ENCODE measurements at places on chromosomes 1 and 21. TPM values are rescaled to one million over a fixed set of nuclear protein-coding genes. Genes with fewer than 3 reads are reported as not detected.

- H3K4me3 ChIP-seq = no peak overlapping the region
- peak overlapping the region; percentile 59 for H3K27ac ChIP-seq
- H3K4me1 ChIP-seq = peaks cover 42% of the 10 kb centered on the region
- DNase-seq = no peak
- H3K36me3 ChIP-seq = no peaks in the 10 kb centered on the region
Observed at GRCh38 chr1:119715542-119715941, 3.8 kb downstream of the PHGDH start.

DNA sequence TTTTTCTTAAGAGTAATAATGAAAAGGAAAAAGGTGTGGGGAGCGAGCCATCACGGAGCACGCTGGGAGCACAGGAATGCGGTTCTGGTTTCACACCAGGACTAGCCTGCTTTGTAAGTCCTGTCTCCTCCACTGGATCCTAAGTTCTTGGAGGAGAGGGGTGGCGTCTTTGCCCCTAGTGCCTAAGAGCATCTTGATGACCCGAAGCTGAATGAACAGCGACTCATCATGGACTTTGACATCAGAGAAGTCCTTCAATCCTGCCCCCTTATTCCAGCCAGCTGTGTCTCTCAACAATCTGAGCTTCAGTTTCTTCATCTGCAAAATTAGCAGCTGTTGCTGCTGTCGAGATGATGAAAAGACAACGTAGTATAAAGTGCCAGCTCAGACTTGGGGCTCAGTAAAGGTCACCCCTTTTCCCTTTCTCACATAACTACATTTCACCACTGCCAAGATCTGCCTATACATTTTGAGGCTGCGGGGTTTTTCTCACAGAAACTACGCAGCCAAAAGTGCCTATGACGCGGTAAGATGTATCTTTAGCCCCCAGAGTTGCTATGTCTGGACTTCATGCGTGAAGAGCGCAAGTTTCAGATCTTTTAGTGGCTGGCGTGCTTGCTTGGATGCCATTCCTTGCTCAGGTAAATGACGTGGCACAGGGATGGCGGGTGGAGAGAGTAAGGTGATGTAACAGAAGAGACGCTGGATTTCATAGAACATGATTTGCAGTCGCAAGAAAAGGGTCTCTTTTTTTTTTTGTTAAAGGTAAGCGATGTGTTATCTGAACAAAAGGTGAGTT lies 4.9 kb upstream of the PRDM2 start:
- H3K4me3 ChIP-seq = no peak overlapping the region
- H3K27ac ChIP-seq = no peak overlapping the region
- H3K36me3 ChIP-seq = no peaks in the 10 kb centered on the region
- H3K27me3 ChIP-seq = no peaks in the 10 kb centered on the region

DNA sequence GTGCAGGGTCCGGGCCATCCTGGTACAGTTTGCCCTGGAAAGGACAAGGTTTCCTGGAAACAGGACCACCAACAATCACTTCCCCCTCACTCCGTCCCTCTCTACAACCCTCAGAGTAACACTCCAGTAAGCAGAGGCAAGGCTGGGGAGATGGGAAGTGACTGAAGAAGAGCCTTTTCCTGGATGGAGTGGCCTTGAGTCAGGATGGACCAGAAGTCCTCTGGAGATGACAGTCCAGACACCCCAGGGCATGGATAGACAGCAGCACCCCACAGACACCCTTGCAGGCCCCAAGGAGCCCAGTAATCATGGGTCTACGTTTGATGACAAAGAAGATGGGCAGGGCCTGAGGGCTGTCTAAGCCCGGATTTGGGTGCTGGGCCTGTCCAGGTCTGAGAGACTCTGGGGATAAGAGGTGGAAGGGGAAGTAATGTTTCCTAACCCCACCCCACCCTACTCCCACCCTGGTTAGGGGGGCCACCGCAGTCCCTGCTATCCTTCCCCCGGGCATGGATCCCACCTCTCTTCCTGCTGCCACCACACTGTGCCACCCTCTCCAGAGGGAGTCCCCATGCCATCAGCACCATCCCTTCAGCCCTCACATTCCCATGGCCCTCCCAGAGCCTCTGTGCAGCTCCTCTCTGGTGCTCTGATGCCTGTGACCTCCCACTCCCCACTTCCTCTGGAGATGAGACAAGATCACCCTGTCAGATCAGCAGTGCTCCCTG lies 7.2 kb upstream of the S100A8 start:
- H3K27ac ChIP-seq = no peak overlapping the region
- H3K27me3 ChIP-seq = no peaks in the 10 kb centered on the region
- H3K36me3 ChIP-seq = no peaks in the 10 kb centered on the region
- no peak overlapping the region for H3K4me3 ChIP-seq
- H3K4me1 ChIP-seq = no peaks in the 10 kb centered on the region

DNA sequence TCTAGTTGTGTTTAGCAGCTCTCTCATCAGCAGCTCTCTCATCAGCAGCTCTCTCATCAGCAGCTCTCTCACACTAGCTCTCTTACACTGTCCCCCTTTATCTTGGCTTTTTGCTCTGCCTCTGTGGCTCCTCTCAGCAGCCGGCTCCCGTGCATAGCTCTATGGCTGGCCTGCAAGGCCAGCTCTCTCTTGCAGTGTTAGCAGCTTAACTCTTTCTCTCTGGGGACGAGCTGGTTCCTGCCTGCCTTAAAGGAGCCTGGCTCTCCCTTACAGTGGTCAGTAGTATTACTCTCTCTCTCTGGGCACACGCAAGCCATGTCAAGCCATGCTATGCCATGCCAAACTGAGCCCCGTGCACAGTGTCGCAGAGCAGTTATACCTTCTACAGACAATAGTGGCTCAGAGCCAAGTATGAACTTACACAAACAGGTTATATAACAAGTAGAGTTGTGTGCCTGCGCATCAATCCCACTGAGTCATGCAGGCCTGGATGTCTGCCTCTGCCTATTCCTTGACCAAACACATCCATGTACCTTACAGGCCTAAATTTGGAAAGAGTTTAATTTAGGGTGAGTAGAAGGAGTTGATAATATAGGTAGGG lies 295.9 kb downstream of the TPR start:
- H3K36me3 ChIP-seq = peaks cover 3% of the 10 kb centered on the region
- DNase-seq = no peak
- H3K4me3 ChIP-seq = no peak overlapping the region
- H3K27me3 ChIP-seq = no peaks in the 10 kb centered on the region

GRCh38 chr1:224629965-224630364 lies 13.8 kb downstream of the CNIH3 start:
- no peaks in the 10 kb centered on the region for H3K4me1 ChIP-seq
- H3K4me3 ChIP-seq = no peak overlapping the region
- no peak for DNase-seq
- no peaks in the 10 kb centered on the region for H3K36me3 ChIP-seq

DNA sequence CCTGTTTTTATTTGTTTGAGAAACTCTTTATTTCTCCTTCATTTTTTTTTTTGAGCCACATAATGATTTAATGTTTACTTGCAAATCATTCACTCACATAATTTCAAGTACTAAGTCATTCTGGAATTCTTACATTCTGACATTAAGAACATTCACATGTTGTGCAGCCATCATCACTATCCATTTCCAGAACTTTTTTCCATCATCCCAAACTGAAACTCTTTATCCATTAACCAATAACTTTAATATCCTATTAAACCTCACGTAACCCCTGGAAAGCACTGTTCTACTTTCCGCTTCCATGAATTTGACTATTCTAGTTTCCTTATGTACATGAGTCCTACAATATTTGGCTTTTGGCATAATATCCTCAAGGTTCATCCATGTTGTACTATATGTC lies 52.5 kb upstream of the TEKT2 start:
- H3K27me3 ChIP-seq = no peaks in the 10 kb centered on the region
- H3K36me3 ChIP-seq = peaks cover 31% of the 10 kb centered on the region
- no peak overlapping the region for H3K4me3 ChIP-seq
- no peak overlapping the region for H3K27ac ChIP-seq
- no peaks in the 10 kb centered on the region for H3K4me1 ChIP-seq

DNA sequence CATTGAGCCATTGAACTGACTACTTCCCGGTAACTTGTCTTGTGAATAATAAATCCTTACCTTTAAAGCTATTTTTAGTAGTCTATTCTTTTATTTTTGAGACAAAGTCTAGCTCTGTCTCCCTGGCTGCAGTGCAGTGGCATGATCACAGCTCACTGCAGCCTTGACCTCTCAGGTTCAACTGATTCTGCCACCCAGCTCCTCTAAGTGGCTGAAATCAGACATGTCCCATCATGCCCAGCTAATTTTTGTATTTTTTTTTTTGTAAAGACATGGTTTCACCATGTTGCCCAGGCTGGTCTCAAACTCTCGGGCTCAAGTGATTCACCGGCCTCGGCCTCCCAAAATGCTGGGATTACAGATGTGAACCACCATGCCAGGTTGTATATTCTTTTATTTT lies 59.3 kb upstream of the PTGS2 start:
- DNase-seq = no peak
- no peaks in the 10 kb centered on the region for H3K36me3 ChIP-seq
- H3K4me1 ChIP-seq = no peaks in the 10 kb centered on the region
- no peaks in the 10 kb centered on the region for H3K27me3 ChIP-seq

GRCh38 chr1:177392336-177392735 lies 221.6 kb downstream of the BRINP2 start:
- no peaks in the 10 kb centered on the region for H3K27me3 ChIP-seq
- H3K36me3 ChIP-seq = no peaks in the 10 kb centered on the region
- H3K4me3 ChIP-seq = no peak overlapping the region
- H3K4me1 ChIP-seq = no peaks in the 10 kb centered on the region
- no peak overlapping the region for H3K27ac ChIP-seq

DNA sequence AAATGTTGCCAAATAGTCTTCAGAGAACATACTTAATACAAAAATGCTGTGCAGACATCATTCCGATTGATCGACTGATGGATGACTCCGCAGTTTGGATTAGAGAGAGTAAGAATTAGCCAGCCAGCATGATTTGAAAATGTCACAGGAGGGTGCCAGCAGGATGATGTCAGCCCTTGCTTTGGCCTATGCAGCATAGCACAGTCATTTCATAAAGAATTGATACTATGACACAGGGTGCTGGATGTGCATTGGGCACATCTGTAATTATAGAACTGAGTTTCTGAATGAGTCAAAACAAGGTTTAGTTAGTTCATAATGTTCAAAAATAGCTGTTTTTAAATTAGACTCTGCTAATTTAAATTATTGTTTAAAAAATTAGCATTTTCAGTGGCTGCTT lies 21.6 kb upstream of the TRAF5 start:
- H3K27ac ChIP-seq = no peak overlapping the region
- peaks cover 12% of the 10 kb centered on the region for H3K36me3 ChIP-seq
- no peaks in the 10 kb centered on the region for H3K27me3 ChIP-seq
- no peaks in the 10 kb centered on the region for H3K4me1 ChIP-seq
- H3K4me3 ChIP-seq = no peak overlapping the region

- peaks cover 74% of the 10 kb centered on the region for H3K4me1 ChIP-seq
- no peak for DNase-seq
- H3K4me3 ChIP-seq = no peak overlapping the region
- H3K36me3 ChIP-seq = peaks cover 16% of the 10 kb centered on the region
- H3K27ac ChIP-seq = no peak overlapping the region
Observed at GRCh38 chr1:7628273-7628672, 142.8 kb upstream of the VAMP3 start.

DNA sequence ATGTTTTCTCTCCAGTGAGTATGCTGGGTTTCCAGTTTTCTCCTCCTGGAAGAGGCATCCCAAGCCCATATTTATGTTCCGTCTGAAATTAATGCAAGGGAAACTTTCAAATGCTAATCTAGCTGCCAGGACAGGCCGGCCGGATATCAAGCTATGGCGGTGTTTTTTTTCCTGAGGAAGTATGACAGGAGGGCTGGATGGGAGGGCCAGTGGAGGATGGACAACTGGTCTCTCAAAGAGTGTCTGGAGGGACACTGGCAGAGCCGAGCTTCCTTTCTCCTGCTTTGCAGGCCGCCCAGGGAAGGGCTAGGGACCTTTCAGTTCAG lies 212.7 kb downstream of the TRABD2B start:
- H3K4me3 ChIP-seq = no peak overlapping the region
- peak overlapping the region; percentile 35 for H3K27ac ChIP-seq
- H3K4me1 ChIP-seq = peaks cover 37% of the 10 kb centered on the region
- no peaks in the 10 kb centered on the region for H3K36me3 ChIP-seq
- no peaks in the 10 kb centered on the region for H3K27me3 ChIP-seq
- no peak for DNase-seq

- H3K36me3 ChIP-seq = peaks cover 6% of the 10 kb centered on the region
- no peaks in the 10 kb centered on the region for H3K27me3 ChIP-seq
- H3K4me3 ChIP-seq = peak overlapping the region; percentile 76
- peaks cover 8% of the 10 kb centered on the region for H3K4me1 ChIP-seq
Observed at GRCh38 chr1:108961752-108962486, 1.4 kb downstream of the CLCC1 start.

- H3K36me3 ChIP-seq = no peaks in the 10 kb centered on the region
- DNase-seq = no peak
- no peak overlapping the region for H3K4me3 ChIP-seq
- H3K27me3 ChIP-seq = no peaks in the 10 kb centered on the region
- H3K27ac ChIP-seq = no peak overlapping the region
Observed at GRCh38 chr1:237910834-237911233, 20.1 kb upstream of the ZP4 start.

GRCh38 chr1:30764396-30764795 lies 6.8 kb upstream of the LAPTM5 start:
- peaks cover 38% of the 10 kb centered on the region for H3K4me1 ChIP-seq
- no peak for DNase-seq
- no peak overlapping the region for H3K27ac ChIP-seq

DNA sequence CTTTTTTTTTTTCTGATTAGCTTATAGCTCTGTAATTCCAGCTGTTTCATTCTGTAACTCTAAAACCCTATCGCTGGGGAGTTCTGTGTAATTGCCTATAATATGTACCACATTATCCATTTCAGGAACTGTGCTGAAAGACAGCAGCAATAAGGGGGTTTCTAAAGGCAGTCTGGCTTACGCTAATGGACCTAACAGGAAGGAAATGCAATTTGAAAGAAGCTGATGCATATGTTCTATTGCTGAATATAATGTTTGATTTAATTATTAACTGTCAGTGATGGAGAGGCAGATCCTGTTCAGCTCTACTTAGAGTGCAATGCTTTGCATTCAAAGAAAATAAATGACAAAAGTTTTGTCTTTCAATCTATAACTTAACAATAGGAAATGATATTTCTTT lies 209.4 kb upstream of the SNX7 start:
- no peak overlapping the region for H3K27ac ChIP-seq
- no peaks in the 10 kb centered on the region for H3K36me3 ChIP-seq
- no peak overlapping the region for H3K4me3 ChIP-seq

- no peaks in the 10 kb centered on the region for H3K27me3 ChIP-seq
- peaks cover 12% of the 10 kb centered on the region for H3K4me1 ChIP-seq
- no peaks in the 10 kb centered on the region for H3K36me3 ChIP-seq
- no peak overlapping the region for H3K4me3 ChIP-seq
- no peak for DNase-seq
- H3K27ac ChIP-seq = peak overlapping the region; percentile 53
Observed at GRCh38 chr1:91754816-91755580, 131.0 kb downstream of the TGFBR3 start.

Gene OR2W3
- total RNA-seq = 2.1 TPM

Gene NOC2L
- total RNA-seq = 33.1 TPM

Gene CASQ2
- 1.5 TPM for total RNA-seq

Gene PRR9
- not detected for total RNA-seq

Gene CD247
- total RNA-seq = 1.3 TPM

Gene NBPF20
- total RNA-seq = 7.3 TPM

Gene OR2AK2
- total RNA-seq = 0.44 TPM

Gene FDPS
- total RNA-seq = 249 TPM

Gene NPR1
- 6.3 TPM for total RNA-seq

Gene TEDDM1
- total RNA-seq = not detected

Gene THEM5
- not detected for total RNA-seq

All from spinal cord (tissue), 10 donors.